ENCODE measurements at places on chromosomes 5 and 9. TPM values are rescaled to one million over a fixed set of nuclear protein-coding genes. Genes with fewer than 3 reads are reported as not detected.

- no peak for DNase-seq
Measured at GRCh38 chr9:127903557-127904475, 4.4 kb upstream of the ST6GALNAC6 start.

GRCh38 chr9:122307061-122307460 is 42.4 kb downstream of the MRRF start:
- no peak for DNase-seq

GRCh38 chr5:155564541-155564940 is 551.0 kb downstream of the KIF4B start:
- DNase-seq, result no peak

- no peak for DNase-seq
Measured at GRCh38 chr5:180313677-180314505, 22.0 kb upstream of the MAPK9 start.

DNA sequence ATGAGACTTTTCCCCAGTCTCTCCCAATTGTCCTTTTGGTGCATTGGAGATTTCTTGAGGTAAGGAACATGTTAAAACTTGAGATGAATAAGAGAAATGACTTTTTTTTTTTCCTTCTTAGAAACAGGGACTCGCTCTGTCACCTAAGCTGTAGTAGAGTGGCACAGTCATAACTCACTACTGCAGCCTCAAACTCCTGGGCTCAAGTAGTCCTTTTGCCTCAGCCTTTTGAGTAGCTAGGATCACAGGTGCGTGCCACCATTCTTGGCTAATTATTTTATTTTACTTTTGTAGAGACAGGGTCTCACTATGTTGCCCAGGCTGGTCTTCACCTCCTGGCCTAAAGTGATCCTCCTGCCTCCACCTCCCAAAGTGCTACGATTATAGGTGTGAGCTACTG is 25.9 kb downstream of the CDC42SE2 start:
- DNase-seq, result no peak

GRCh38 chr5:18216016-18216415 is 581.8 kb downstream of the TAF11L14 start:
- no peak for DNase-seq

GRCh38 chr5:54013556-54014194 is 296.7 kb downstream of the ARL15 start:
- no peak for DNase-seq

DNA sequence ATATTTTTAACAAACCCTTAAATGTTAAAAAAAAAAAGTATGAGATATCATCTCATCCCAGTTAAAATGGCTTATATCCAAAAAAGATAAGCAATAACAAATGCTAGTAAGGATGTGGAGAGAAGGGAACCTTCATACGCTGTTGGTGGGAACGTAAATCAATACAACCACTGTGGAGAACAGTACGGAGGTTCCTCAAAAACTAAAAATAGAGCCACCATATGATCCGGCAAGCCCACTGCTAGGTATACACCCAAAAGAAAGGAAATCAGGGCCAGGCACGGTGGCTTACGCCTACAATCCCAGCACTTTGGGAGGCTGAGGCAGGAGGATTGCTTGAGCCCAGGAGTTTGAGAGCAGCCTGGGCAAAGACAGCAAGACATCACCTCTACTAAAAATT is 3.0 kb downstream of the MTMR12 start:
- no peak for DNase-seq

DNA sequence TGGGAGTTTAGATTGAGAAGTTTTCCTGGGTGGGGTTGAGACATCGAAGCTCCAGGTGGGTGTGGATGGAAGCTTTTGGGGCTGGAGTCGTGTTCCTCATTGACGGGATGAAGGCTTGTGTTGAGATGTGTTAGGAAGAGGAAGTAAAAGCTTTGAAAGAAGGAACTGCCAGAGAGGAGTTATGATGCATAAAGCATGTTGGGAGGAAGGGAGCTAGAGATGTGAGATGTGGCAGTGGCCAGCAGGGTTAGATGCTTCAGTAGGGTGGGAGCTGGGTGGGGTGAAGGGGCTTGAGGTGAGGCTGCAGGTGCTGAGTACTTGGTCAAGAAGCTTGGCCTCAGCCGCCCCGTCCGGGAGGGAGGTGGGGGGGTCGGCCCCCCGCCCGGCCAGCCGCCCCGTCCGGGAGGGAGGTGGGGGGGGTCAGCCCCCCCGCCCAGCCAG is 56.7 kb downstream of the HSPA4 start:
- DNase-seq, result no peak

IRX4 gene
- not detected for total RNA-seq

OSMR gene
- total RNA-seq, result 22.8 TPM

ANKS6 gene
- total RNA-seq, result 17.6 TPM

Measured in glomerular endothelial cell (primary cell).